ENCODE measurements at places on chromosomes 7 and 10.

DNA sequence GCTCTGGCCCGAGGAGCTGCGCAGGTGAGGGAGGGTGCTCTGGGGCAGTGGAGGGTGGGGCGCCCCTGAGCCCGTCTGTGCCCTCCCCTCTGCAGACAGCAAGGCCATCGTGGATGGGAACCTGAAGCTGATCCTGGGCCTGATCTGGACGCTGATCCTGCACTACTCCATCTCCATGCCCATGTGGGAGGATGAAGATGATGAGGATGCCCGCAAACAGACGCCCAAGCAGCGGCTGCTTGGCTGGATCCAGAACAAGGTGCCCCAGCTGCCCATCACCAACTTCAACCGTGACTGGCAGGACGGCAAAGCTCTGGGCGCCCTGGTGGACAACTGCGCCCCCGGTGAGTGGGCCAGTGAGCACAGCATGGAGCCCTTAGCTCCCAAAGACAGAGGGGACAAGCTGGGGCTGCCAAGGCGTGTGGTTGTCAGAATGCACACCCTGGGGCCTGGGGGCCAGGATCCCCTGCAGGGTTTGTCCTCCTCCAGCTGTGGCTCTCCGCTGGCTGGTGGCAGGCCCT, 5.1 kb downstream of the FLNC start:
- no peak for DNase-seq

- DNase-seq, result no peak
These were observed 28.3 kb downstream of the LRRC20 start for GRCh38 chr10:70354100-70354499.

GRCh38 chr10:18240185-18240882, 100.1 kb downstream of the CACNB2 start:
- DNase-seq, result no peak

DNA sequence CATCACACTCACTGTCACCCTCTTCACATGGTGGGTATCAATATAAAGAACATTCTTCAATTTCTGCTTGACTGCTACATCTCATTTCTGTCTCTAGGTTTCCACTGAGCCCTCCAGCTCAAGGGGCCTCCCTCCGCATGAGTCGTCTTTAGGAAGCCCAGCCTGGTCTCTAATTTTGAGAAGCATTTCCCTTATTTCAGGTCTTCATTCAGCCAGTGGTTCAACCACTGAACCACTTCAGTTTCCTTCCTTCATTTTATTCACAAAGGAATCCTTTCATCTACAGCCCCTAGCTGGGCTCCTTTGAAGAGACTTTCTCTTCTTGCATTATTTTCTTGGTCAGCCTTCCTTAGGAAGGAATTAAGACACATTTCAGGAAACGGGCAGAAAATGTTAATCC, 257.4 kb downstream of the KCNMA1 start:
- no peak for DNase-seq

- no peak for DNase-seq
These were observed 376.0 kb downstream of the SORCS3 start for GRCh38 chr10:105017116-105017515.

- no peak for DNase-seq
These were observed 356.9 kb downstream of the ARL4A start for GRCh38 chr7:13044309-13044708.

- no peak for DNase-seq
These were observed 706.8 kb upstream of the LRRTM3 start for GRCh38 chr10:66218981-66219587.

DNA sequence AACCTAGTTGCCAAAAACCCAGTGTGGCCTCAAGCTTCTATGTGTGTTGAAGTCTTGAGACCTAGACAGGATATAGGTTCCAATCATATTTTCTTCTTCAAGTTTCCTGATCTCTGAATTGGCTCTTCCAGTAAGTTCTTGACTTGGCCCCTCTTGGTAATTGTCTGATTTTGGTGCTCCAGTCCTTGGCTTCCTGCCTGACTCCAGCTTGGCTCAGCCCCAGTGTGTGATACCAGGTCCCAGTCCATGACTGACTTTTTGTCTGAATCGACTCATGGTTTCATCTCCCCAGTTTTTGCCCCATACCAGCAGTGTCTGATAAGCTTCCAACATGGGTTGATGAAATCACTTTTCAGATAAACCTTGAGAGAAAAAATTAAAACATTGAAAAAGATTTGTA, 72.3 kb downstream of the FAS start:
- no peak for DNase-seq

DNA sequence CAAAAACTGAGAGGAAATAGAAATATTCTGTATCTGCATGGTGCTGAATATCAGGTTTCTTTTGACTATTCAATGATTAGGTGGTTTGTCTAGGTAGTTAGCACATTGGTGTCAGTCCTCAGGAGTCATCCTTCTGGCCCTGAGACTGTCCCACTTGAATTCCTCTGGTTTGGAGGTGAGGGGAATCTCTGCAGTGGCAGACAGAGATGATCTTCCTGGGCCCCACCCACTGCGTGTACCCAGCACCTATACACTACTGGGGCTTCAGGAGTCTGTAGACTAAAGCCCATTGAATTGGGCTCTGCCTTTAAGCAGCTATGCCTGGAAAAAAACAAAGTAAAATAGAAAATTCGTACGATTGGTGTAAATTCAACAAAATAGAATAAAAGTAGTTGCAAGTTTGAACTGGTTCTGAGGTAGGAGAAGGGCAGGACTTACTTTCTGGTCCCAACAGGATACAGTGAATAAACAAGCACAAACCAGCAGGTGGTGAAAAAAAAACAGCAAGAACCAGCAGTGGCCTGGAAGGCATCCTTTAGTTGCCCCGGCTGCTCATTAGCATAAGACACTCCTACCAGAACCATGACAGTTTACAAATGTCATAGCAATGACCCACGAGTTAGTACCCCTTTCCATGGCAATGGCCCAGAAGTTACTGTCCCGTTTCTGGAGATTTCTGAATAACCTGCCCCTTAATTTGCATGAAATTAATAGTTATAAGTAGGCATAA, 1.7 kb downstream of the LIPM start:
- no peak for DNase-seq

- DNase-seq, result no peak
These were observed 273.1 kb downstream of the XPNPEP1 start for GRCh38 chr10:109650228-109650627.

DNA sequence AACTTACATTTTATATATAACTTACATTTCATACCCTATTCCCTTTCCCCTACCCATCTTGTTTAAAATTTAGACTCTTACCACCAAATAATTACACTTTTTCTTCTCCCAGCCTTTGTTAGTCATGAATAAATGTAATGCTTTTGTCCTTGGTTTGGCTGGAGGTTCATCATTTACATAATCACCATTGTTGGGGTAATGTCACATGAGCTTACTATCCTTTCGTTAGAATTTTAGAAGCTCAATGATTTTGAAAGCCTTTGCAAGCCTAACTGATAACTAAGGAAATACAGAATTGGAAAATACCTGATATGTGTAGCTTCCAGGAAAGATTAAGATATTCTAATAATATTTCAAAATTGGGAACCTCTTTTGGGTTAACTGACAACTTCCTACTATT, 171.7 kb downstream of the PLXDC2 start:
- DNase-seq, result no peak

GRCh38 chr7:80150611-80151273, 16.1 kb downstream of the GNAI1 start:
- DNase-seq, result no peak

DNA sequence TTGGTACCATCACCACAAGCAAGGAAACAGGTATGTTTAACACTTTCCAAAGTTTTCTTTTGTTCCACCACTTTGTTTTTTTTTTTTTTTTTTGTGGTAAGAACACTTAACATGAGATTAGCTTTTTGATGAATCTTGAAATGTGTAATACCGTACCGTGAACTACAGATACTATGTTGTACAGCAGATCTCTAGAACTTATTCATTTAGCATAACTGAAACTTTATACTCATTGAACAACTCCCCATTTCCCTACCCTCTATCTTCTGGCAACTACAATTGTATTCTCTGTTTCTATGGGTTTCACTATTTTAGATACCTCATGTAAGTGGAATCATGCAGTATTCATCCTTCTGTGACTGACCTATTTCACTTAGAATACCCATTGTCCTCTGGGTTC, 162.7 kb upstream of the ITGB1 start:
- no peak for DNase-seq
